Lung (tissue), 17 donors: ENCODE measurements at places on chromosomes 12 and 14. TPM values are rescaled to one million over a fixed set of nuclear protein-coding genes. Genes with fewer than 3 reads are reported as not detected.

YAF2 gene
- polyA plus RNA-seq, result 14.4 TPM

GRCh38 chr14:100333311-100333710, 10.2 kb downstream of the SLC25A47 start:
- peak; percentile 15 for DNase-seq

DNA sequence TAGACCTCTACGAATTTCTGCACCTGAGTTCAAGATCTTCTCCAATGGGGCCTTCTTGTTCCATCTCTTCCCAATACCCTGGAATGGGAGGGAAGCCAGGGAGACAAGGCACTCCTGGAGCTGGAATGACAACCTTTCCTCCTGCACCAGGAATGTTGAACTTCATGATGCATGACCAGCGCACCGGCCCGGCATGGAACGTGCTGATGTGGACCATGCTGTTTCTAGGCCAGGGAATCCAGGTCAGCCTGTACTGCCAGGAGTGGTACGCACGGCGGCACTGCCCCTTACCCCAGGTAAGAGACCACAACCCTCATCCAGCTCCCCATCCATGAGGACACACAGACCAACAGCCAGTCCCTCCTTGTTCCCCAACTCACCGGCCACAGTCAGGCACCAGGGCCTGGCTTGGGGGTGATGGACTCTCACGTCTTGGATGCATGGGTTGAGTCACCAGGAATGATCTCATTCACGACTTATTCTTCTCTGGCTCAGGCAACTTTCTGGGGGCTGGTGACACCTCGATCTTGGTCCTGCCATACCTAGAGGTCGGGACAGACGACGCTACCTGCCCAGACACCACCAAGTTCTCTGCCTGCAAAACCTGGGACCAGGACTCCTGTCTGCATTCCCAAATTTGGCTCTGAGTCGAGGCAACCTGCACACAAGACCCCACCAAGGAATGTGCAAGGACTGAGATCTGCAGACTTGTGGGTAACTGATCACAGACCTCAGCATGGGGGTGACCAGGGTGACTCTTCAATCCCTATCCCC, 20.5 kb downstream of the SOAT2 start:
- no peak for DNase-seq

GRCh38 chr12:2922329-2922728, 31.6 kb downstream of the TULP3 start:
- no peak for DNase-seq

HCAR3 gene
- polyA plus RNA-seq, result 52.6 TPM

GRCh38 chr12:120276734-120277133, 11.2 kb upstream of the PXN start:
- no peak for DNase-seq

DNA sequence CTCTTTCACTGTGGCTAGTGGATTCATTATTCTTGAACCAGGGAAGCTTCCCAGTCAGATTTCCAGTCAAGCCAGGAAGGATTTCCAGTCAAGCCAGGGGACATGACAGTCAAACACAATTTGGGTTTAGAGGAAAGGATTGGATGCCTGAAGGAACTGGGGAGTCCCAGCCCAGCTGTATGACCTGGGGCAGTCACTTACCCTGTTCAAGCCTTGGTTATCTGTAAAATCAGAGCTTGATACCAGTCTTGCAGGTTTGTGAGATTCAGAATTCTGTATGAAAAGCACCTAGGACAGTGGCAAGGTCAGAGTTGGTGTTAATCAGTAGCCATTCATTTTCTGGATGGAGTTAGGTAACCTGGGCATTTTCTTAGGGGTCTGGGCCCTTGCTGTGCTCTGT, 152.7 kb downstream of the CHST11 start:
- DNase-seq, result no peak

GRCh38 chr12:53868511-53868986, 70.1 kb upstream of the HOXC13 start:
- DNase-seq, result peak; percentile 32

- no peak for DNase-seq
Observed at GRCh38 chr12:70418101-70418500, 52.0 kb downstream of the KCNMB4 start.

DNA sequence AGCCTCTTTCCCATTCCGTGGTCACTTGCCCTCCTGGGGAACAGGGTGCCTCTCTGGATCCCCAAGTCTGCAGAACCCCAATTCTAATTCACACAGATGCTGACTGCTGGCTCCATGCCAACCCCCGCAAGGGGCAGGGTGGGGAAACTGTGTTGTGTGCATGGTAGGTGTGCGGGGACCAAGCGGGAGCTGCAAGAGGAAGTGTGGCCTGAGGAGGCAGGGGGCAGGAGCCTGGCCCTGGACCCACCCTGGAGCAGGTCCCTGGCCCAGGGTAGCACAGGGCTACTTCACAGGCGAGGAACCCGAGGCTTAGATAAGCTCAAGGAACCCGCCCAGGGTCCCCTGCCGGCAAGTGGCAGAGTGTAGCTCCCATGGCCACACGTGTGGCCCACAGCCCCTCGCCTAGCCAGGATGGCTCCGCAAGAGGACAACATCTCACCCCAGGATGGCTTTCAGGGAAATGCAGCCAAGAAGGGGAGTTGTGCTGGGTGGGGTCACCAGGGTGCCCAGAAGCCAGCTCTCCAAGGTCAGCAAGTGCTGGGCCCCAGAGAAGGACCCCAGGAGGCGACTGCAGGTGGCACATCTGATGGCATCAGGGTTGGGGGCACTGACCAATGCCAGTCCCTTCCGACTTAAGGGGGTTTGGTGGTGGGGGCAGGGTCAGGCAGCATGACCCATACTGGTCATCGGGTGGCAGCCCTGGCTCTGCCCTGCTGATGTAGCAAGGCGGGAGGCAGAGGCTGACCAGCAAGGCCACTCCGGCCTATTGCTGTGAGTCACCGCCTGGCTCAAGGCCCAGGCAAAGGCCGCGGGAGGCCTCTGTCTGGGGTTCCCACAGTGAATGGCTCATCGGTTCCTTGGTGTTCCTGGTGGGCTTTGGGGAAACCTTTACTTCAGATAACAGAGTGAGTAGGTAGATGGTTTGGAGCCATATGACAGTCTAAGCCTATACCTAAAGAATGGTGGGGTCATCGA, 37.3 kb upstream of the EML1 start:
- peak; percentile 34 for DNase-seq

IQSEC3 gene
- polyA plus RNA-seq, result 2.5 TPM

GRCh38 chr12:38825006-38825405, 80.4 kb downstream of the CPNE8 start:
- DNase-seq, result no peak

DNA sequence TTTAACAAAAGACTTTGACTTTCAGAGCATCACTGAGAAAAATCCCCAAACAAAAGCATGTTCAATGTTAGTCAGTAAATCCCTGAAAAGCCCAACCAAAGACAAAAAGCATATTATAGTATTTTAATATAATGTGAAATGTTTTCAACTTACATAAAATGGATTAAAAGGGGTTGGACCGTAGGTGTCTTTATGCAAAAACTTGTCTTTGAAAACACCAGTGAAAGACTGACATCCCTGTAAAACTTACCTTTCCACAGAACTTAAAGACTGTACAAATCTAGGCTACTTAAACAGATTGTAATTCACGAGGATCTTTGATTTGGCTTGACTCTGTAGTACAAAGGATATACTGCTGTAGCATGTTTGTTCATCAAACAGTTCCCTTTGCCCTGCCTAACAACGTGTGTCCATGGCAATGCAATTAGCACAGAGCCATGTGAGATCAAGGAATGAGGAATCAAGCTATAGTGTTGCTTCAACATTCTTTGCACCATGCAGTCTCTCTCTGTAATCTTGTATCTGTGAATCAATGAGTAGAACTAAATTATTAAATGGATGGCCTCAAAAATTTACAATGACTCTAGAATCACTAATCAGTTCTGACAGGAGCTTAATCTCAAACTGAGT, 138.5 kb upstream of the SYT1 start:
- DNase-seq, result no peak

- DNase-seq, result no peak
Observed at GRCh38 chr12:131251336-131252101, 297.8 kb downstream of the ADGRD1 start.

DNA sequence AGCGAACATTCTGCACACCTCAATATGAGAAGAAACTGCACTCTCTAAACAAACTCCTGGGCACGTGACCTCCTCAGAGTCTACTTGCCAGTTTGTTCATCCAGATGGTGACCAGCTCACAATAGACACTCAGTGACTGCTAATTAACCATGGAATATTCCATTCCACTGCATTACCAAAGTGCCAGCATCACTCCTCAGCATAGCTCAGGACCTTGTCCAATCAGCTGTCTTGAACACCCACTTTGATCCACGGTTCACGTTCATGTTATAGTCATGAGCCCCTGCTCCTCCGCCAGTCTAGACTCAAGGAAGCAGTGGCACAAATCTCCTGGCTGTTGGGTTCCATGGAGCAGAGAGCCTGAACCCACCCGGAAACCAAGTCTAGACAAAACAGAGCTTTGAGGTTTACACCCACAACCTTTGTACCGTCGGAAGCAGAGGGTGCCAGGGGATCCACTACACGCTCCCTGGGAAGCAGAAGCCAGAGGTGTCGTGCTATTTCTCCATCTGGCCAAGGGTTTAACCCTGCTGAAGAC, 285.3 kb downstream of the ZFP36L1 start:
- DNase-seq, result no peak
